ENCODE measurements at places on chromosomes 13 and 19.

DNA sequence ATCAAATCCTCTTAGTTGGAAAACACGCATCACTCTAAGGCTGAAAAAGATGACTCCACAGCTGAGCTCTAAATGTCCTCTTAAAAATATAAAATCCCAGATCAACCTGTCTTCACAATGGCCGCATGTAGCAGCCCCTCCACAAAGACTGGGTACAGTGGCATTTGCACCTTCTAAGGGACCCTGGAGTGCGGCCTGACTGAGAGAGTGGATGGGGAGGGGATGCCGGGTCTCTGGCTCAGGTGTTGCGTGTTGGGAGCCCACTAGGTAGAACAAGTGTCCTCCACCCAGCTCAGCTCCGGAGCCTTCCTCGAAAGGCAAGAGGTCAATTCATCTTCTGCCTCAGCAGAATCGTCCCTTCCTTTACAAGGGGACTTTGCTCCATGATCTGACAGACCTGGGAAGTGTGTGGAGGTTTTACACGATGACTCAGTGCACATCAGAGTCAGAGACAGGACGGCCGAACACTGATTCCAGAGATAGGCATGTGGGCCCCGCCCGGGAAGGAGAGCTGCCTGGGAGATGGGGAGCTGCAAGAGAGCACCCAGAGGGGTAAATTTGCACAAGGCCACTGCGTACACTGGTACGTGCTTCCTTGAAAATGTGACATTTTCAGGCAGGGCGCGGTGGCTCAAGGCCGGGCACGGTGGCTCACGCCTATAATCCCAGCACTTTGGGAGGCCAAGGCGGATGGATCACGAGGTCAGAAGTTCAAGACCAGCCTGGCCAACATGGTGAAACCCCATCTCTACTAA lies 23.5 kb upstream of the SLC15A1 start:
- no peak for DNase-seq

DNA sequence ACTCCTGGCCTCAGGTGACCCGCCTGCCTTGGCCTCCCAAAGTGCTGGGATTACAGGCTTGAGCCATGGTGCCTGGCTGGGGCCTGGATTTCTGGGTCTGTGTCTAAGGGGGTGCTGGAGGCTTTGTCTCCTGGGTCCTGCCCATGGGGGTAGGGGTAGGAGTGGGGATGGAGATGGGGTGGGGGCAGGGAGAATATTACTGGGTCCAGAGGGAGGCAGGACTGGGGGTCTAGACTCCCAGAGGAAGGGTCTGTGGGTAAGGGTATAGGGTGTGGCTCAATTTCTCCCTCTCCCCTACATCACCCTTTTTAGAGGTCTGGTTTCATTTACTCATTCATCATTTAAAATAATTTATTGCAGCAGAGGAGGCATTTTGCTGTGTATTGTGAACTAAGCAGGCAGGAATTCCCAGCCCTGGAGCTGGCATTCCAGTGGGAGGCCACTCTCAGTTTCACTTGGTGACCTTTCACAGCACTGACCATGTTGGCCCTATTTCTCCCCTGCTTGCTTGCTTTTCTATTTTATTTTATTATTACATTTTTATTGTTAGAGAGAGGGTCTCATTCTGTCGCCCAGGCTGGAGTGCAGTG lies 810 bp upstream of the NFKBID start:
- DNase-seq: no peak

GRCh38 chr19:15216363-15216762 lies 15.6 kb upstream of the NOTCH3 start:
- no peak for DNase-seq

GRCh38 chr19:41913538-41914423 lies 14.5 kb downstream of the ERFL start:
- no peak for DNase-seq

- no peak for DNase-seq
Observed at GRCh38 chr13:48892688-48893075, 83.0 kb upstream of the FNDC3A start.

GRCh38 chr13:76019421-76020044 lies 383.4 kb downstream of the LMO7 start:
- peak; percentile 83 for DNase-seq

DNA sequence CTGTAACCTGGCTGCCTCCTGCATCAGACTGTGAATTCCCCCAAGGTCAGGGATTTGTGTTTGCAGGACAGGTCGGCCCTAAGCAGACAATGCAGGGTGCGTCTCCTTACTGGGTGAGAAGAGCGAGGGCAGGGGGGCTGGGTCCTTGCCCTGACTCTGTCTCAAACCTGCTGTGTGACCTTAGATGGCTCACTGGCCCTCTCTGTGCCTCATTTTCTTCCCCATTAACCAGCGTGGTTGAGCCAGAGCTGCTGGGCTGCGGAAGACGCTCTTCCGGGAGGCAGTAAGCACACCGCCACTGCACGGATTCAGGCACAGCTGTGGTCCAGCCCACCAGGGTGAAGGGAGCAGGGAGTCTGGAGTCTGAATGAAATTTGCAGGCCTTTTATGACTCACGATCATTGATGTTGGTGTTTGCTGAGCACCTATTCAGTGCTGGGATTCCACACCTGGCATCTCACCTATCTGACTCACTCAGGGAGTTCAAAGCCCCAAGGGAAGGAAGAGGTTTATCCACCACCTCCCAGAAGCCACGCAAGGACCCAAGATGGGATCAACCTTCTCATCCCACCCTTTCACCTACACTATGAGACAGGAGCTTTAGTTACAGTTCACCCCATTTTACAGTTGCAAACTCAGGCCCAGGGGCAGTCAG lies 2.5 kb downstream of the AKT1S1 start:
- no peak for DNase-seq

DNA sequence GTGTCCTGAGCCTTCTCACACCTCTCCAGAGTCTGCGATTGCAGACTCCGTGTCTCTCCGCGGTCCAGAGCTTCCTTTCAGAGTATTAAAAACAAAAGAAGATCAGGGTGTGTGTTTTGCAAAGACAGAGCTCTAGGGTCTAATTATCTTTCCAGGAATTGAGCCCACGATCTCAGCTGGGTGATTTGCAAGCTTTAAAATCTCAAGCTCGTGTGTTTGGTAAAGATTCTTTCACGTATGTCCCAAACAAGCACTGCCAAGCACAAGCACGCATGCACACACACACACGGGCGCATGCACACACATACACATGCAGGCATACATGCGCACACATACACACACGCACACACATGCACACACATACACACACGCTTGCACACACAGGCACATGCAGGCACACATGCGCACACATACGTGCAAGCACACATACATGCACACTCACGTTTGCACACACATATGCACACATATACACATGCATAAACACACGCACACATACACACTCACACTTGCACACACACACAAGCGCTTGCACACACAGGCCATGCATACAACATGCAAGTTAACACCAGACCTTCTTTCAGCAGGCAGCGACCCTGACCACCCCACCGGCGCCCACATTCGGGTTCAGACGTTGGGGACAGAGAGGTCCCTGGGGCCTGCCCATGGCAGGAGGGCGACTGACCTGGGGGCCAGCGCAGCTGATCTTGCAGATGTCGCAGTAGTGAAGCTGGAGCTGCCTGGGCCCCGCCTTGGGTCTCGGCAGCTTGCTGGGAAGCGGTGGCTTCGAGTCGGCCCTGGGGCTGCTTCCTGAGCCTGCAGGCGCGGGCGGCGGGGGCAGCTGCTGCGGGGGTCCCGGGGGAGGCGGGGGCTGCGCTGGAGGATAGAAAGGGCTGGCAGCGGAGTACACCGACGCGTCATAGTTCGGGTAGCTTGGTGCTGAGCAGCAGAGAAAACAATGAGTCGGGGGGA lies 37.9 kb downstream of the ZFR2 start:
- DNase-seq: no peak

GRCh38 chr13:95547531-95548167 lies 4.9 kb upstream of the CLDN10 start:
- DNase-seq: no peak

DNA sequence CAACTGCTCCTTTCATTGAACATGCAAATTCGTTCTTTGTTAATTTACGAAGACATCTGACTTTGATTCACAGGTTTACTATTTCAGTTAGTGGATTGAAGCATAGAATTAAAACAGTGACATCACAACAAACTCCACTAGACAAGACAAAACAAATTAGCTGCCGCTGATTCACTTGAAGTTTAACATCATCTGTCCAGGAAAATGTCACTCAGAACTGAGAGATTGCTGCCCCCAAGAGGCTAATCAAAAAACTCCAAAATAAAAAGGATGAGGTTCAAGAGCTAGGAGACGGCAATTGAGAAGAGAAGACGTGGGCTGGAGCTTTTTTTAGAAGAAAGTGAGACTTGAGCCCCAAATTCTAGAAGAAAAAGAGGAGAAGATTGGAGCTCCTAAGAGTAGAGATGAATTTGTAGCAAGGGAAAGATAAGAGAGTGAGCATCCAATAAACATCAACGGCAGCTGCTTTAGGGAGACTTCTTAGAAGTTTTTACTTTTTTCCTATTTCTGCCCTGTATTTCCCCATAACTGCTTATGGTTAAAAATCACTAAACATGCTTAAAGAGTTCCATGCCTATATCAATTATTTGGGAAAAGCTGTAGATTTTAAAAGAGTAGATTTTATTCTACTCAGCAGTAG lies 40.8 kb upstream of the TPP2 start:
- no peak for DNase-seq

DNA sequence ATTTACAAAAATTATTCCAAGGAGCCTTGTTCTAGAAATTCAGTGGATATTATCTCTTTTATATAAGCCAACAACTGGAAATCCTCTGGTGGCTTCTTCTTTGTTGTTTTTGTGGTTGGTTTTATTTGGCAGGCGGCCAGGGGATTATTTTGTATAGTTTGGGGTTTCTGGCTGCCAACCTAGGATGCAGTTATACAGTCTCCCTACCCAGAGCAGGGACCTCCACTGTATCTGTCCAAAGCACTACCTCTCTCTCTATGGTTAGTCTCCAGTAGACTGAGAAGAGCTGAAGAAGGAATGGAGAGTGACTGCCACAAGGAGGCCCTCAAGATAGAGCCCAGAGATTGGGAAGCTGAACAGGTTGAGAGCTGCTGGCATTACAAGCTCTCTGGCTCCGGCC lies 80.2 kb downstream of the ZAR1L start:
- DNase-seq: no peak

GRCh38 chr13:47672245-47673008 lies 328.6 kb downstream of the SUCLA2 start:
- no peak for DNase-seq

DNA sequence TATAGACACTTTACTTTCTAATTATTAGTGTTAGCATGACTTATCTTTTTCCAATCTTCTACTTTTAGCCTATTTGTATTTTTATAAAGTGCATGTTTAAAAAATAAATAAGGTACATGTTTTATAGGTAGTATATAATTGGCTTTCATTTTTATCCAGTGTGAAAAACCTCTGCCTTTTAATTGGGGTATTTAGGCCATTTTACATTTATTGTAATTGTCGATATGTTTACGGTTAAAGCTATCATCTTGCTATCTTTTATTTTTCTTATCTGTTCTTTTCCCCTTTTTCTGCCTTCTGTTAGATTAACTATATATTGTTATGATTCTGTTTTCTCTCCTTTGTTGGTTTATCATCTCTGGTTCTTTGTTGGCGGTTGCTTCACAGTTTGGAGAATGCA lies 9.1 kb downstream of the PROZ start:
- DNase-seq: no peak

GRCh38 chr19:18379803-18380747 lies 5.9 kb upstream of the GDF15 start:
- DNase-seq: no peak

DNA sequence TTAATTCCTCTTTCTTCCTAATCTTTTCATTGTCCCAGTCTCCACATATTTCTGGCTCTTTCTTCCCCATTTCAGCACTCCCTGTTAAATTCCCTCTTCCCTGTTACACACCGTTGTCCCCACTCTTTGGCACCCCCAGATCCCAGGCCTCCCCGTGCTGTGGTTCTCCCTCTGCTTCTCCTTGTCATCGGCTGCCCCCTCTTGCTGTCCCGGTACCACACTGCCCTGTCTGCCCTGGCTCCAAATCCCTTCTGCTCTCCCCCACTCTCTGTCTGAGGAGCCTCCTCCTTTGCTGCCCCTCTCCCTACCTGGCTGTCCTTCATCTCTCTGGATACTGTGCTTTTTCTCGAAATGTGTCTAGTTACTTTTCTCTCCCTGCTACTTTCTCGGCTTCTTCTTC lies 983 bp downstream of the ZNF415 start:
- DNase-seq: no peak

GRCh38 chr19:32174386-32175113 lies 170.9 kb upstream of the ZNF507 start:
- DNase-seq: no peak

GRCh38 chr13:26946684-26947343 lies 186.2 kb upstream of the GPR12 start:
- DNase-seq: no peak

DNA sequence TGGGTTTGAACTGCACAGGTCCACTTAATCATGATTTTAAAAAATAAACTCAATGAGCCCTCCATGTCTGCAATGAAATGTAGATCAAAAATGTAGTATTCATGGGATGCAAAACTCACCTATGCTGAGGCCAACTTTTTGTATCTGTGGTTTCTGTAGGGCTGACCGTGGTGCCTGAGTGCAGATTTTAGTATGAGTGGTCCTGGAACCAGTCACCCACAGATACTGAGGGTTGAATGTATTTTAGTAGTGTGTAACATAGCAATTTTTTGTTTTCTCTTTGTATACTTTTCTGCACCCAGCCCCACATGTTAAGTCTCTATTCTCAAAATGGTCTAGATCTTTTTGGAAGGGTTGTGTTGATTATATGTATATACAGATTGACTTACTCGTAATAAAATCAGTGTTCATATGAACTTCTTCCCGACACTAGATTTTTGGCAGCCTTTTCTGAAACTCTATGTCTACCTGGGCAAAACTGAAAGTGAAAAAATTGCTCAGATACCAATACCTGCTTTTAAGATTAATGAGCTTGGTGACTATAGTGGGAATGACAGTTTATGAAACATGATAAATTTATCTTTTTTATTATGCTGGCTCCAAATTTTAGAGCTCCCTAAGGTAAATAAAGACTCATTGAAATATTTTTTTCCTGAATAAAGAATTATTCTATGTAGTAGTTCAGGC lies 51.6 kb downstream of the DNAJC15 start:
- DNase-seq: no peak

- no peak for DNase-seq
Observed at GRCh38 chr13:105773241-105773640, 762.2 kb downstream of the EFNB2 start.

GRCh38 chr13:97933776-97934175 lies 19.7 kb upstream of the IPO5 start:
- no peak for DNase-seq

DNA sequence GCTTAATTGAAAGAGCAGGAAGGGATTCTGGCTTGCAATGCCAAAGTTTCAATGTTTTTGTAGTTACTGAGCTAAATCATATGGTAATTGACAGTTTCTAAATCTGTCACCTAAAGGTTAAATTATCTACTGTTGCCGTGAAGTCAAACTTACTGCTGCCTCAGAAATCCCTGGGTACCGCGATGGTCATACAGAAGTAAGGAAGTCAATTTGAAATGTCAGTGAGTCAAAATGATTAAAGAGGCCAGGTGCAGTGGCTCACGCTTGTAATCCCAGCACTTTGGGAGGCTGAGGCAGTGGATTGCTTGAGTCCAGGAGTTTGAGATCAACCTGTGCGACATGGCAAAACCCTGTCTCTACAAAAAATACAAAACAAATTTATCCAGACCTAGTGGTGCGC lies 48.8 kb upstream of the TPM4 start:
- no peak for DNase-seq

- DNase-seq: no peak
Observed at GRCh38 chr13:25874064-25874737, 177.6 kb downstream of the SHISA2 start.

Data from head of caudate nucleus (tissue), 42 donors.